ENCODE measurements at places on chromosomes 1 and 21. TPM values are rescaled to one million over a fixed set of nuclear protein-coding genes. Genes with fewer than 3 reads are reported as not detected.

DNA sequence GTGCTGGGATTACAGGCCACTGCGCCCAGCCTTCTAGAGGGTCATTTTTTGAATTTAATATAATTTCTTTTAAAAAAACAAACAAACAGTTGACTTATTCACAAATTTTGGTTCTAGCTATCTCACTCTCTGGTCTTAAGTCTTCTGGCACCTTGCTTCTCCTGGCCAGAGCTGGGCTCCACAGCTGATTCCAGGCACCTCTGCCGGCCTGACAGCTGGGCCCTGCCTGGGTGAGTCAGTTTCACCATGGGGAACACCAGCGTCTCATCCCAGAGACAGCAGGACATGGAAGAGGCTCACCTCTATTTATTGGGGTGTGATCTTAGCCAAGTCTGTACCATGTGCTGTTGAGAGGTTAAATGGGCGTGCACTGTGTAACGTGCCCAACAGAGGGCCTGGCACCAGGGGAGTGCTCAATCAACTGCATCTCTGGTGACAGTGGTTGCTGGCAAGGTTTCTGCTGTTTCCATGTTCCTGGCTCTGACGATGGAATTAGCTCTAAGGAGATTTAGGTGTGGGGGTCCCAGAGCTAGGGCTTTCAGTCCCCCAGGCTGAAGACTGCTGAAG, 956 bp downstream of the CPLANE2 start:
- ATAC-seq, result peak; percentile 3

DNA sequence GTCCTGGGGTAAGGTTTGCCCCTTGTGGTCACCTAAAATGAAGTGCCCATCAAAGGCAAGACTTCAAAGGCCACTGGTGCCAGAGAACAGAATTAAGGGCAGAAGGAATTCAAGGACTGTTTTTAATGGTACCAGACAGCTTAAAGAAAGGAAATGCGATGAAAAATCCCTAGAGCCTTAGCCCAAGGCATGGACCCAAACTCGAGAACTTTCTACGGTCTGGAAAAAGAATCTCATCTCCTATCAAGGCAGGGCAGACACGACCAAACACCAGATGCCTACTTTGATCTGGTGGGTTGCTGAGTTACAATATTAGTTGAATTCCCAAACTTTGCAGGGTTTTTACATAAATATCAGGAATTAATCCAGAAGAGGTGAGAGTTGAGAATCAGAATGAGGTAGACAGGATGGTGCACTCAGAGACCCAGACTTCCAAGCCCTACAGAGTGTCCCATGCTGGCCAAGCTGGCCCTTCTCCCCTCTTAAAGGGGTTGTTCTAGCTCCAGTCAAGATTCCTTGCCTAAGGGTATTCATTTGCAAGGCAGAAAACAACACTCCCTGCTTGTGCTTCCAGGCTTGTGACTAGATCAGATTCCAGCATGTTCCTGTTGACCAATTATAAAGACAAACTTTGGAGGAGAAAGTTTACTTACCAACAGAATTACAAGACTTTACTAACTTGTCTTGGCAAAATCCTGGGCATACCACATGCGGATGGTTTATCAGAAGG, 48.0 kb downstream of the EDN2 start:
- ATAC-seq, result peak; percentile 16

DNA sequence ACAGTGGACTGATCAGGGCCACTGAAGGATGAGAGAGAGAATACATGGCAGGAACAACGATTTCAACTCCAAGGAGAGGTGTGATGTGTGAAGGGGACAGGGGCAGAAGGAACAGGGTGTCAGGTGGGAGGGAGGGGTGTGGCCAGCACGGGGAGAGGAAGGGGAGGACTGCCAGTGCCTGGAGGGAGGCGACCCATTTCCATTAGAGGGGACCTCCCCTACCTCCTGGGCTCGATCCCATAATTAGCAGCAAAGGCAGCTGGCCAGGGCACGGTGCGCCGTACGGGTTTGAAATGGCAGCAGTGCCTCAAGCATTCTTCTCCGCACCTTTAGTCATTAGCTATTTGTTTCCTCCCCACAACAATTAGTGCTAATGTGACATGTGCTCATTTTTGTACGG, 22.7 kb downstream of the CRYAA start:
- ATAC-seq, result no peak

- ATAC-seq, result no peak
These were observed 204.4 kb downstream of the APP start for GRCh38 chr21:25965951-25966707.

- no peak for ATAC-seq
These were observed 9.0 kb upstream of the DMRTB1 start for GRCh38 chr1:53450225-53450624.

- ATAC-seq, result no peak
These were observed 9.9 kb upstream of the KLHDC7A start for GRCh38 chr1:18470671-18471355.

- ATAC-seq, result no peak
These were observed 498.5 kb downstream of the NUF2 start for GRCh38 chr1:163820226-163820625.

GRCh38 chr1:225554216-225554812, 98.6 kb downstream of the ENAH start:
- peak; percentile 27 for ATAC-seq

GRCh38 chr1:158496374-158496773, 24.4 kb downstream of the OR10R2 start:
- no peak for ATAC-seq

DNA sequence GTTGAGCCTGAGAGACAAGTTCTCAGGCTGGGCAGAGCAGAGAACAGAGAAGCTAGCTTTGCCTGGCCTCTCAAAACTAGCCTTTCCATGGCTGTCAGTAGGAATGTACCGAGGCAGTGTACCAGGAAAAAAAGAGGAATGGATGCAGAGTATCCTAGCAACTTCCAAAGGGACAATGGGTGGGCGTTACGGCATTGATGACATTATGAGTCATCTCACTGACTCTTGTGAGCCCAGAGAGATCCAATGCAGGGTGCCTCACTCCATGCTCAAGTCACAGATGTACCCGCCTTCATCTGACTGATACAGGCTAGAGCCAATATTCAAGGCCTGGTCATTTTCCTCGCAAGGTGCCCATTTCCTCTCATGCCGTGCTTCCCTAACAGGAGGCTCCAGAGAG, 51.4 kb upstream of the C8B start:
- peak; percentile 97 for ATAC-seq

DNA sequence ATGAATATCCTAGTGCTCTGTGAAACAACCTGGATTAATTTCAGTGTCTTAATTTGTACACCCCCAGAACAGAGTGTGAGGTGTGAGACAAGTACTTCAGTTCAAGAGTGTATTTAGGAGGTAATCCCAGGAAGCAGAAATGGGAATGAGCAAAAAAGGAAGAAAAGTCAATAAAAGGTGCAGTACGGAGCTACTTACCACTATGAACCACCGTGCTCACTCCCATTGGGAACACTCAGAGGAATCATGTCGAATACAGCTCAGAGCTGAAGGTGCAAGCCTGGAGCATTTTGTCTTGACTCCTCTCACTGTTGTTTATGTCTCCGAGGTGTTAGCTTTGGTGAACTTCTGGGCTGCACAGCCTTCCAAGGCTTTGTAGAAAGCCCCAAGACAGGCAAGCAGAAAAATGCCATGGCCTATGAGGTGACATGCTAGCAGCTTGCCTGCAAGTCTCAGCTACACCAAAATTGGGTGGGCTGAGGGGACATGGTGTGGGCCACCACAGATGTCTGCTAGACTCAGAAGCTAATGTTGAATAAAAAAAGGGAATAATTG, 7.4 kb upstream of the SVBP start:
- ATAC-seq, result no peak

GRCh38 chr1:243968413-243968812, 82.7 kb upstream of the ZBTB18 start:
- ATAC-seq, result no peak

The FCRL6 gene
- total RNA-seq, result not detected

The LCE6A gene
- not detected for total RNA-seq

The IRF6 gene
- 0.89 TPM for total RNA-seq

The MYCL gene
- total RNA-seq, result 85.1 TPM

The AK2 gene
- total RNA-seq, result 131 TPM

The CLDN8 gene
- total RNA-seq, result not detected

The NFASC gene
- total RNA-seq, result 57.1 TPM

Measured in motor neuron (in vitro differentiated cells).